ENCODE measurements at places on chromosomes 2 and 18.
A peak's percentile ranks its signal among the peaks of the same experiment; 100 is the strongest.

DNA sequence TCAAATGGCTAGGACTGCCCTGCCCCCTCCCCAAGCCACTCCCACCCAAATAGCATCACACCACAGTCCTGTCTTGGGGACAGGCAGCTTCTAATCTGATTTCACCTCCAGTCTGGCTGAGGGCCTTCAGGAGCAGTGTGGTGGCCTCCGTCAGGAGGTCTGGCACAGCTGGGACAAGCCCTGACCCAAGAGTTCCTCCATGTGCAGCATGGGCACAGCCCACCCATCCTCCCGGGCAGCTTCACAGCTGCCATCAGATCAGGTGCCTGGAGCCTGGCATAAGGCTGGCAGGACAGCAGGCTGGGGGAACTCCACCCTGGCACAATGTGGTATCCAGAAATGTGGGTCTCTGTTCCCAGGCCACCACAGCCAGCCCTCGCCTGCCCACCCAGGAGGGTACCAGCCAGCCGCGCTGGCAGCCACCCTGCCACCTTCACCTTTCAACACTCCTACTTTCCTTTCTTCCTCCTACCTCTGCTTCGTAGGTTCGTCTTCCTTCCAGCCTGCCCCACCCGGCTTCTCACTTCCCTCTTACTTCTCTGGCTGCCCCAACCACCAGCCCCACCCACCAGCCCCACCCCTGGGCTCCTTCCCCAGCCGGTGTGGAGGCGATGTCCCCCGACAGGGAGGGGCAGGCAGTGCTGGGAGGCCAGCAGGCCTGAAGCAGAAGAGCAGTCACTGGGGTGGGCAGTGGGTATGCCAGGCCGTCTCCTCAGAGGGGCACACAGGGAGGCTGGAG lies at the start of gene CAPG:
Gene CAPG, minus strand, starts transcription at position 522 of the 739 bp plus-strand sequence. CDS start 8,221 bp downstream, outside the sequence.
- peak; percentile 36 for DNase-seq

- no peak for DNase-seq
These were observed 111.9 kb upstream of the REG3A start for GRCh38 chr2:79271456-79271855.

DNA sequence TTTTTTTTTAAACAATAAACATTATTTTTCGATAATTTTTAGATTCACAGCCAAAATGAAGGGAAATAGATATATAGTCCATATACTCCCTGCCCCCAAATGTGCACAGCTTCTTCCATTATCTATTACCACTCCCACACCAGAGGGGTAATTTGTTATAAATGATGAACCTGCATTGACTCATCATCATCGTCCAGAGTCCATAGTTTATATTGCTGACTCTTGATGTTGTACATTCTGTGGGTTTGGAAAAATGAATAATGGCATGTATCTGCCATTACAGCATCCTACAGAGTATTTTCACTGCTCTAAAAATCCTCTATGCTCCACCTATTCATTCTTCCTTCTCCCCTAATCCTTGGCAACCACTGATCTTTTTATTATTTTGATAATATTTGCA lies 121.5 kb downstream of the LTBP1 start:
- DNase-seq, result no peak

DNA sequence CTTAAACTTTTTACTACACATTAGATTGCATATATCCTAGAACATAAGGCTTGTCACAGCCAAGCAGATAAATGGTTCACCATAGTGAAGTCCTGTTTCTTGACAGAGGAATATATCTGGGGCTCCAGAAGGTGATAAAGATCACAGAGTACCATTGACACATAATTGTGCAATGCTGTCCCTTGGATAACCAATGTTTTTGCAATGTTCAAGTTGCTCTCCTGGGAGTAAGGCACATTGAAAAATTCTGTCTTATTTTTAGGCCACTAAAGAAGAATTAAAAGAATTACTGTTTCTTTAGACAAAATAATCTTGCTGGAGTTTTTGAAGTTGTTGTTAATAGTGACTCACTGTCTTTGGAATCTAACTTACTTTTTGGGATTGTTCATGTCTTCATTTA lies 1132.8 kb downstream of the LRP1B start:
- DNase-seq, result no peak

- no peak for DNase-seq
These were observed 125.3 kb downstream of the SH3RF3 start for GRCh38 chr2:109254174-109254904.

DNA sequence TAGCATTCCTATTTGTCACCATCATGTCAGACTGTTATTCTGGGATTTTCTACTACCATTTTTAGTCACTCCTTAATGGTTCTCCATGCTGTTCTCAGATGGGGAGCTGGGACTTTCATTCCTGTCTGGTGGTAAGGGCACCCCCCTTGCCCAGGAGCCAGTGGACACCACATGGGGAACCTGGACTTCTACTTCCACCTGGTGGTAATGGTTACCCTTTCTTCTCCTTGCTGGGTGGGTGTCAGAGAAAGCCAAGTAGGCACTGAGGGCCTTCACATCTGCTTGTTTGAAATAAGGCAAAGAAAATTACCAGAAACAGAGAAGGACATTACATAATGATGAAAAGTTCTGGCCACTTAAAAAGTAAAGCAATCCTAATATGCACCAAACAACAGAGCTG lies 239.8 kb downstream of the FHOD3 start:
- DNase-seq, result no peak

GRCh38 chr2:111167076-111167862 lies 46.6 kb downstream of the BCL2L11 start:
- no peak for DNase-seq

All from T-cell (primary cell).